ENCODE measurements at places on chromosomes 12 and 14.

DNA sequence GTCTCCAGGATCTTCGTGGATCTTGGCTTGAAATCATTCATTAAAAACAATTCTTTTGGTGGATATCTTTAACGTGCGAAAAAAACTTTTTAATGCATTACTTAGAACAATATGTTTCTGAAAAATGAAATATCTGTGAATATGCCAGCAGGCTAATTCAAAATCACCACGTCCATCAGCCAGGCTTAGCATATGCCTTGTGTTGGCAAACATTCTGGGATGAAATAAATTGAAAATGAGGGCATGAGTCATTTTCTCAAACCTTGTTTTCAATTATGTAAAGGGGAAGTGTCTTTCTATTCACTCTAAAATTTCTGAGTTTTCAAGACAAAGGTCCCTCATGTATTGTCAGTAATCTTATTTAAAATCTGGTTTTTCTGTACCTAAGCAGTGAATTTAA, 393.9 kb downstream of the PAWR start:
- no peak for DNase-seq

DNA sequence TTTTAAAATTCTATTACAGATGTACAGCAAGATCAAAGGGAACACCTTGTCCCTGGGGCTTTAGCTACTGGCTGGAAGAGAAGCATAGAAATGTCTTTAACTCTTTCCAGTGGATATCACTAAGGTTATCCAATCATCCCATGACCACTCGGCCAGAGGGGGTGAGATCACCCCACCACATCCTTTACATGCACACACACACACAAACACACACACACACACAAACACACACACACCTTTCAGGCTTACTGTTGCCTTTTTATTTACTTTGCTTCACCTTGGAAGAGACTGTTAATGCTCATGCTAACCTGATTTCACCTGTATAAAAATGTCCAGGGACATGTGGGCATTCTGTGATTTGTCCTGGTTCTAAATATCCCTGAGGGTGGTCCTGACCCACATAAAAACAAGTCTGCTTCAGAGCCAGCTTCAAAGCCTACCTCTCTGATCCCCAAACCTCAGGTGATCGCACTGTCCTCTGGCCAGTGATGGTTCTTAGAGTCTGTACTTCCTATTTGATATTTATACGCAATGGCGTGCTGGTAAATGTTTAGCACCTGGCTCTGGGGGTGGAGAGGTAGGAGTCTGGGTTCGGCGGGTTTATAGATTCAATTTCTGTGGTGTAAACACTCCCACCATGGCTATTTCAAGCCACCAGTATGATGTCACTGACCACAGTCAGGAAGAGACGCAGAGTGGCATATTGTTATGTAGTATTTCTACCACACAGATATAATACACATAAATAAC, 166.1 kb upstream of the EEA1 start:
- DNase-seq: no peak

DNA sequence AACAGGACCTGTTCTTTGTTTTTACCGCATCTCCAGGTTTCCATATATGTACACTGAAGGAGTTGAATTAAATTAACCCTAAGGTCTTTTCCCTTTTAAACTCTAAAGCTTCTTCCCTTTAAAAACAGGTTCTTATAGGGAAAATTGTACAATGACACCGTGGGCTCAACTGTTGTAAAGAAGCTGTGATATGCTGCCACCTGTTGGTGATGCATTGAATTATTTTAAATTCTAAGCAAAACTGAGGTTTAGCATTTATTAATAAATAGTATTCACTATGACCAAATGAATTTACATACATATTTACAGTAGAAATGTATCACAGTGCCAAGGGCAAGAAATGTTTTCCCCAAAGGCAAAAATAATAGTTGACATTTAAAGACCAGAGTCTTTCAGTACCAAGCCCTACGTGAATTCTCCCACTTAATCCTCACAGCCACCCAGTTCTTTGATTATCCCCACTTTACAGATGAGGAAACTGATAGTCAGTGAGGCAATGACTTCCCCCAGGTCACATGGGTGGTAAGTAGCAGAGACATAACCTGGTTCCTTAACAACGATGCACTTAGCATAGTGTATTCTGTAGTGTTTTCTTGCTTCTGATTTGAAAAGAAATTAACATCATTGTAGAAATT, 35.7 kb upstream of the TMEM263 start:
- DNase-seq: peak; percentile 55

DNA sequence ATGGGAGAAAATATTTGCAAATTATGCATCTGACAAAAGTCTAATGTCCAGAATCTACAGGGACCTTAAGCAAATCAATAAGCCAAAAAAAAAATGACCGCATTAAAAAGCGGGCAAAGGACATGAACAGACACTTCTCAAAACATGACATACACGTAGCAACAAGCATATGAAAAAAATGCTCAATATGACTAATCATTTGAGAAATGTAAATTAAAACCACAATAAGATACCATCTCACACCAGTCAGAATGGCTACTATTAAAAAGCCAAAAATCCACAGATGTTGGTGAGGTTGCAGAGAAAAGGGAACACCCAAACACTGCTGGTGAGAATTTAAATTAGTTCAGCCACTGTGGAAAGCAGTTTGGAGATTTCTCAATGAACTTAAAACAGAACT, 16.1 kb downstream of the PAWR start:
- DNase-seq: peak; percentile 95

DNA sequence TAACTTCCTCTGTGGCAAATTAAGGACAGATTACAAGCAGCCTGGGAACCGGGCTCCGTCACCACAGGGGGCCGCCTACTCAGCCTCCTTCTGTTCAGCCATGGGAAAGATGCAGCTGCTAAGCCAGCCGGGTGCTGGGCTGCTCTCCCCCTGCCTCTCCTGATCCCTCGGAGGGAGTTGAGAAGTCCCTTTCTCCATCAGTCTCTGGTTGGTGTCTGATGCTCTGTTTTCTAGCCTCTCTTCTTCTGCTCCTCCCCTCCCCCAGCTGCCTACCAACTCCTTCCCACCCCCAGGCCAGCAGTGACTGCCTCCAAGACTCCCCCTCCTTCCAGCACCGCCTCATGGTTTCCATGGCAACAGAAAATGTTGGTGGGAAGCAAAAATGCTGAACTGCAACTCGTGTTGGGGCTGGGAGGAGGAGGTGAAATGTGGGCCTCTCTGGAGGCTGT, 486.7 kb downstream of the APAF1 start:
- DNase-seq: no peak

DNA sequence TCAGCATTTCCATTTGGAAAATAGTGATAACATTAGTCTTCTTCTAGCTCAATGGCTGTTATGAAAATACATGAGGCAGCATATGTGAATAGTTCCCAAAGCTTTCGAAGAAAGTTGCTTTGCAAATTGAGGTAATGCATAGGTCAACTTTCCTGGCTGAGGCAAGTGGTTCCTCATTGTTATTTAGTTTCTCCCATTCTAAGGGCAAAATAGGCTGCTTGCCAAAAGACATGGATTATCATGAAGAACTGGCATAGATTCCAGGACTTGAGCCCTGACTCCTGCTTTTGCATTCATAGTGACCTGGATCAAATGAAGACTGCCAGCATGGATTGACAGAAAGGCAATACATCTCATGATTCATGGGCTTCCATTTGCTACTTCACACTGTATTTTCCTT, 35.7 kb downstream of the LRFN5 start:
- no peak for DNase-seq

DNA sequence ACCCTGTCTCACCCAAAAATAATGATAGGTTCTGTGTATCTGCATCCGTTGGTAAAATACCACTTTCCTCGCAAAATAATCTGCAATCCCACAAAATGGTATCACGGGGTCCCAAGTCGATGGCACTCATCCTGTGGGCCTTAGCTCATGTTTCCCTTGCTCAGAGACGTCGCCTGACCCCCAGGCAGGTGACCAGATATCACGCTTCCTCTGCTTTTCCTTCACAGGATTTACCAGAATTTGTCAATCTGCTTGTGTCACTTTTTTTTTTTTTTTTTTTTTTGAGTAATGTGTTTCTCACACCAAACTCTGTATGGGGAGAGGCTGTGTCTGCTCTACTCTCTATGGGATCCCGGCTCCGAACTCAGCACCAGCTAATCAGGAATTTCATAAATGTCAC, 162.7 kb downstream of the PRKCH start:
- no peak for DNase-seq

- no peak for DNase-seq
Observed at GRCh38 chr12:111457071-111457470, 51.3 kb downstream of the SH2B3 start.

- peak; percentile 53 for DNase-seq
Observed at GRCh38 chr12:91591639-91591987, 409.0 kb upstream of the DCN start.

DNA sequence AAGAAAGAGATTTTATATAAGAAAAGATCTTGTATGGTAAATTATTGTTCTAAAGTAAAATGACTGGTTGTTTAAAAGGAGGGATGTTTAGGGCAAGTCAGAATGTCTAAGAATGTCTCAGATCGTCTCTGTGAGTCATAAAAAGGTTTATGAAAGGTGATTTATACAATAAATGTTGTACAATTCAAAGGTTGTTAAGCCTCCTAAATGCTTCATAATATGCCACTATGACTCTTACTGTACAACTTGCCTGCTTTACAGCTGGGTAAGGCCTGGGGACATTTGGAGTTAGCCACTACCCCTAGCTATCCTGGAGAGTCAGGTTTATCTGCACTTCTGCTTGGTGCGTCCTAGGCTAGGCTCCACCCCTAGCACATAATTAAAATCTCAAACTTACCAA, 927.4 kb downstream of the FSCB start:
- no peak for DNase-seq

DNA sequence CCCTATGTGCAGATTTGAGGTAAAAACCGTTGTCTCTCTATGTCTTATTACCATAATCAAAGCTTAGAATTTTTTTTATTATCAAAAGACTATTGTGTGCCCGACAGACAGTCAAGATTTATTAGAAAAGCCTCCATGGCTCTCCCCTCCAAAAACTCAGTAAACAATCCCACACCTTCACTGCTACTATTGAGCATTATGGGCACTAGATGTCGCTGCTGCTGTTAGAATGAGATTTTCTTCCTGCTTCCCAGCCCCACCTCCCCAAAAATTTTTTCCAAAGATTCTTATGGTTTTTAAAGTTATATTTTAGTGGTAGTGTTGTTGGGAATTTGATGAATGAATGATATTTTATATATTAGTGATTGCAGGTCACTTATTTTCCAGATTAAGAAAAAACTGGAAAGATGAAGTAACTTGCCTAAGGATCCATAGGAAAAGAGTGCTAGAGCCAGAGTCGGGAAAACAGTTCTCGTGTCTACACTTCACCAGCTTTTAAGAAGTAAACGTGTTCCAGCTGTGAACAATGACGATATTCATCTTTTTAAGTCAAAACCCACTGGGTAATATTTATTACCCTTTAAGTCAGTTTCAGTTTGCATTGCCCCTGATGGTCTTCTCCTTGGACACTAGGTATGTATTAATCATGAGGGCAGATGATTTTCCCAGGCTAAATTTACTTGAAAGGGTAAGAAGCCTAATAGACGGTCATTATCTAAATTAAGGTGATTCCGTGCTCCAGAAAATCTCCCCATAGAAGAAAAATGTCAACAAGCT, 12.2 kb upstream of the FOXG1 start:
- peak; percentile 44 for DNase-seq

- DNase-seq: no peak
Observed at GRCh38 chr14:80605536-80605935, 336.0 kb downstream of the CEP128 start.

GRCh38 chr12:128586451-128587029, 237.2 kb downstream of the SLC15A4 start:
- no peak for DNase-seq

- peak; percentile 52 for DNase-seq
Observed at GRCh38 chr14:22221508-22221907, 367.5 kb downstream of the DAD1 start.

- DNase-seq: no peak
Observed at GRCh38 chr12:20155374-20155773, 213.0 kb upstream of the PDE3A start.

GRCh38 chr12:46788072-46788887, 37.5 kb downstream of the SLC38A4 start:
- peak; percentile 92 for DNase-seq

- DNase-seq: no peak
Observed at GRCh38 chr12:31600252-31600651, 9.3 kb upstream of the DENND5B start.

DNA sequence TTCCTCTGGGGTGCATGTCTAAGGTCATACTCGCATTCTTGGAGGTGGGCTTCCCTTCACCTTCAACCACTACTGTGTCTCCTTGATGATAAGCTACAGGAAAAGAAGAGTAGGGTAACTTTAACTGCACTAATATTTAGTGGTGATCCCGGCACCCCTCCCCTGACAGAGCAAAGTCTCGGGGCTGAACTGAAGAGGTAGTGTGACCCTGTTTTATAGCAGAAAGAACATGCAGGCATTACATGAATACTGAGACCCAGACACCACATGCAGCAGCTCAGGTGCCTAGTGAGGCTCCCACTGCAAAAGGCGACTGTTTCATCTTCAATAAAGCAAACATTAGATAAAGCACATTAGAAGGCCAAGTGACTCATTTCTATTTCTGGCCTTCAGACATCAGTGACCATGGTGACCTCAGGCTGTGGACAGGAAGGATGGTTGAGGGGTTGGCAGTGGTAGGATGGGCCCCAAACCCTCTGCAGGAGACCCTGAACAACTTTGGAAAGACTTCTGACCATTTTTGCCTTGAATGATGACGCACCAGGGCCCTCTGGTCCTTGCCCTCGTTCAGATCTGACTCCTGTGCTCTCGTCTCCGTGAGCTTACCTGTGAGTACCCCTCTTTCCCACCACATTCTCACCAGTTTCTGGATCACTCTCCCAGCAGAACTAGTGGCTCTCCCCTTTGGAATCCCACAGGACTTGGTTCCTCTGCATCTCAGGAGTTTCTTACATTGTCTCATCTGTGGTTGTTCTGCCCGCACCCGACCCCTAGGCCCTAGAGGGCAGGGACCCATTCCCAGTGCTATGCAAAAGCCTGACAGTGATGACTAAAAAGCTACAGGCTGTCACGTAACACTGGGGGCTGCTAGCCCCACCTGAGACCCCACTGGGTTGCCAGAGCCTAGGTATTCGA, 23.8 kb upstream of the JPH4 start:
- no peak for DNase-seq

GRCh38 chr12:12582895-12583303, 20.2 kb upstream of the DUSP16 start:
- DNase-seq: peak; percentile 90

DNA sequence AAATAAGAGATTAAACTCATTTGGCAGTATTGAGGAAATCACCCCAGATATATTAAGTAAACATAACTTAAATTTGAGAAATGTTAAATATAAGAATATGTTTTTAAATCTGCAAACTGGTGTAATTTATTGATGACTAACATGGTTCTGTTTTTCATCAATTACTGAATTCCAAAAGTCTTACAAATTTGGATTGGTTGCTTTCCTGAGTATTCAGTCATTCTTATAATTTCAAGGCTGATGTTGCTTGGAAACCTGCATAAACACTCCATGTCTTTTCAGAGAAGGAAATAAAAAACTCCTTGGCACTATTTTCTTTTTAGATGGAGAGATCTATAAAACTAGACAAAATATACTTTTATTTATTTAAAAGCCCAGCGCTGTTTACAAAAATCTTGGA, 71.7 kb downstream of the NOVA1 start:
- DNase-seq: no peak

GRCh38 chr12:121717041-121717699, 4.6 kb downstream of the TMEM120B start:
- peak; percentile 81 for DNase-seq

- DNase-seq: no peak
Observed at GRCh38 chr12:115174920-115175319, 490.9 kb upstream of the TBX3 start.

GRCh38 chr12:12128670-12129069, 57.9 kb downstream of the BCL2L14 start:
- DNase-seq: no peak

All from bronchial epithelial cell (primary cell).